ENCODE measurements at places on chromosomes 7 and 10. TPM values are rescaled to one million over a fixed set of nuclear protein-coding genes. Genes with fewer than 3 reads are reported as not detected.

HTR7 gene
- total RNA-seq, result 10.4 TPM

ADARB2 gene
- not detected for total RNA-seq

ITGB8 gene
- total RNA-seq, result 20.8 TPM

C7orf57 gene
- 0.14 TPM for total RNA-seq

NPFFR1 gene
- total RNA-seq, result not detected

ELFN1 gene
- 0.07 TPM for total RNA-seq

GSTO2 gene
- 37.8 TPM for total RNA-seq

CYP2C19 gene
- total RNA-seq, result 0.14 TPM

RNF32 gene
- 2.3 TPM for total RNA-seq

ITGA8 gene
- not detected for total RNA-seq

GPR146 gene
- 0.14 TPM for total RNA-seq

SPDYE9 gene
- total RNA-seq, result not detected

SPOCK2 gene
- total RNA-seq, result not detected

LIPK gene
- total RNA-seq, result 1.4 TPM

WDFY4 gene
- total RNA-seq, result not detected

GIMAP5 gene
- total RNA-seq, result not detected

MACROH2A2 gene
- 44.4 TPM for total RNA-seq

AUTS2 gene
- 6.6 TPM for total RNA-seq
